Common myeloid progenitor, CD34-positive (primary cell): ENCODE measurements at places on chromosomes 7 and 10.

DNA sequence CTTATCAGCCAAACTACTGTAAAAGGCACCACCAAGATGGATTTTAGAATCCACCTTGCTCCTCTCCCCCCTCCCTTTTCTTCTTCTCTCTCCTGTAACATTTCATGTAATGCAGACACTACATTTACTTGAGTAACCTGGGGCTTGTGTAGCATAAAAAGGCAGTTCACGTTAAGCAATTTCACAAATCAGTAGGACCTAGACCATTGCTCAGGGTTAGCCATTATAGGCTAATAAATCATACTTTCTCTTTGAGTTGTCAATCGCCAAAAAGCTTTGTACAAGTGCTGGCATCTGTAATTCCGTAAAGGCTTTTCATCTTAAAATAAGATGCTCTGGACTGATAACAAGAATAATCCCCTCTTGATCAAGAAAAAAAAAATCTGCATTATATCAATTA, 224.7 kb downstream of the GLI3 start:
- no peaks in the 10 kb centered on the region for H3K4me1 ChIP-seq
- H3K36me3 ChIP-seq: no peaks in the 10 kb centered on the region
- no peaks in the 10 kb centered on the region for H3K27me3 ChIP-seq
- no peak overlapping the region for H3K4me3 ChIP-seq
- DNase-seq: no peak

DNA sequence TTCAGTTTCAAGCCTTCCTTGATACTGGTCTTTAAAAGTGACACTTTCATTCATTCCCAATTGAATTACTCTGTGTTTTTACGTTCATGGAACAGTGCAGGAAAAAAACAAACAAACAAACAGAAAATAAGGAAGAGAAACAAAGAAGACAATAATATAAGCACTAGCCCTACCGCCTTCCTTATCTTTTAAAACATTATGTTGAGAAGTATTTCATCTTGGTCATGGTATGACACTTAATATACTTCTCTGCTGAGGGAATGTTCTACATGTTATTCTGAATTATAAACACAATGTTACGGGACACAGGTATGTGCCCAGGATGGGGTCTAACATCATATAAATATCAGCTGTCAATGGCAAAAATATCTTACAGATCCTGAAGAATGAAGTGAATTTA, 176.7 kb downstream of the SFMBT2 start:
- no peaks in the 10 kb centered on the region for H3K4me1 ChIP-seq
- peaks cover 4% of the 10 kb centered on the region for H3K36me3 ChIP-seq
- H3K27me3 ChIP-seq: no peaks in the 10 kb centered on the region
- H3K4me3 ChIP-seq: no peak overlapping the region
- no peak overlapping the region for H3K27ac ChIP-seq

- no peak overlapping the region for H3K4me3 ChIP-seq
- DNase-seq: peak; percentile 24
- H3K36me3 ChIP-seq: no peaks in the 10 kb centered on the region
- H3K27ac ChIP-seq: no peak overlapping the region
- H3K4me1 ChIP-seq: no peaks in the 10 kb centered on the region
- no peaks in the 10 kb centered on the region for H3K27me3 ChIP-seq
These were observed 41.9 kb upstream of the MBL2 start for GRCh38 chr10:52814506-52814905.

- no peaks in the 10 kb centered on the region for H3K36me3 ChIP-seq
- peak overlapping the region; percentile 58 for H3K4me3 ChIP-seq
- H3K4me1 ChIP-seq: peaks cover 63% of the 10 kb centered on the region
- peak; percentile 64 for DNase-seq
These were observed 50.6 kb downstream of the PWWP2B start for GRCh38 chr10:132447446-132448247.

- H3K27ac ChIP-seq: no peak overlapping the region
- H3K27me3 ChIP-seq: no peaks in the 10 kb centered on the region
- peaks cover 6% of the 10 kb centered on the region for H3K4me1 ChIP-seq
These were observed 63.1 kb downstream of the CARD11 start for GRCh38 chr7:2980401-2981102.

DNA sequence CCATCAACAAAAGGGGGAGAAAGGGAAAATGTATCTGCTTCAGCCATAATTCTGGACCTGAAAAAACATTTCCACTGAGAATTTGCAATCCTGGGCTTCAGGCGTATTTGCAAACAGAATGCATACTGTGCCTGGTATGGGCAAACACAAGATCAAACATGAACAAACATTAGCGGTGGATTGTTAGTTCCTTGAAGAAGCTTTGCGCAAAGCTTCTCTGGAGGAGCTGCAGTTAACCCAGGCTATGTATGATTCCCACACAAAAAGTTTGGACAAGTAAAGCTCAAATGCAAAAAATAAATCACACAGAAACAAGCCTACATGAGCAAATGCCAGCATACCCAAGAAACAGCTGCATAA, 20.4 kb upstream of the HILPDA start:
- H3K27ac ChIP-seq: no peak overlapping the region
- DNase-seq: no peak
- H3K4me3 ChIP-seq: no peak overlapping the region
- no peaks in the 10 kb centered on the region for H3K27me3 ChIP-seq
- no peaks in the 10 kb centered on the region for H3K36me3 ChIP-seq

DNA sequence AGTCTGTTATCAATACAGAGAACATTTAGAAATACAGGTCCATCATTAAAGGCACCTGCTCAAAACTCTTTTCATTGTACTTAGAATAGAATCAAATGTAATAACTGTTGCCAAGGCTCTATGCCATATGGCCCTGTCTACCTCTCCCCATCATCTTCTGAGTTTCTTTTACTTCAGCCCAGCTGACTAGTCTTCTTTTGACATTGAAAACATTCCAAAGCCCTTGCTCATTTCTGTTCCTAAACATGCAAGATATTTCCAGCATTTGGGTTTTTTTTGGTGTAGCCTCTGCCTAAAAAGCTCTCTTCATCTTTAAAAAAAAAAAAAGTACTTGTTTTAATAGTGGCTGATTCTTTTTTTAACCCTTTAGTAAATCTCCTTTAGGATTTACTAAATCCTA, 165.5 kb upstream of the SMIM30 start:
- no peak overlapping the region for H3K27ac ChIP-seq
- no peaks in the 10 kb centered on the region for H3K27me3 ChIP-seq
- H3K36me3 ChIP-seq: no peaks in the 10 kb centered on the region
- DNase-seq: no peak
- H3K4me3 ChIP-seq: no peak overlapping the region

DNA sequence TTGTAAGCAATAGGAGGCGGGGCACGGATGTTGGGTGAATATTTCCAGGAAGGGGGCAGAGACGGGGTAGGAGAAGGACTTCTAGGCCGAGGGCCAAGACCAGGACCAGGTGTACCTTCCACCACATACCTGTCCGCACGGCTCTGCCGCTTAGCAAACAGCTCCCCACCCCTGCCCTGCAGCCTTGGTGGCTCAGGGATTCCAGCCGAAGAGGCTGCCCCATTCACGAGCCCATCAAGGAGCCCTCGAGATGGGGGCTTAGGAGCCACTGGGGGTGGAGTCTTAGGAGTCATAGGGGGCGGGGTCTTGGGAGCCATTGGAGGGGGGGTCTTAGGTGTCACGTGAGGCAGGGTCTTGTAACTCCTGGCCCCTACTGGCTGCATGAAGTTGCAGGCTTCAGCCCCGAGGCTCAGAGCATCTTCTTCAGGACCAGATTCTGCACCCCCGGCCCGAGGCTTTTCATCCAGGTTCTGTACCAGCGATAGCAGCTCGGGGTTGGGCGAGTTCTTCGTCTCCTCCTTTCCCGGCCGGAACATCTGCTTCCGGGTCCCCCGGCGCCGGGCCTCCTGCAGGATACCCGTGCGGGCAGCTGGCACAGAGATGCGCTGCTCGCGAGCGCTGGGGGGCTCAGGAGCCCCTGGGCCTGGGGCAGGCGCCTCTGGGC, 6.1 kb upstream of the MYOZ1 start:
- H3K4me1 ChIP-seq: no peaks in the 10 kb centered on the region
- no peak overlapping the region for H3K27ac ChIP-seq
- no peaks in the 10 kb centered on the region for H3K27me3 ChIP-seq

GRCh38 chr7:94401428-94401814, 6.7 kb downstream of the COL1A2 start:
- H3K36me3 ChIP-seq: no peaks in the 10 kb centered on the region
- H3K27me3 ChIP-seq: no peaks in the 10 kb centered on the region
- no peak overlapping the region for H3K27ac ChIP-seq

GRCh38 chr10:71128311-71128980, 83.9 kb upstream of the UNC5B start:
- H3K36me3 ChIP-seq: no peaks in the 10 kb centered on the region
- H3K4me3 ChIP-seq: no peak overlapping the region
- no peak overlapping the region for H3K27ac ChIP-seq

DNA sequence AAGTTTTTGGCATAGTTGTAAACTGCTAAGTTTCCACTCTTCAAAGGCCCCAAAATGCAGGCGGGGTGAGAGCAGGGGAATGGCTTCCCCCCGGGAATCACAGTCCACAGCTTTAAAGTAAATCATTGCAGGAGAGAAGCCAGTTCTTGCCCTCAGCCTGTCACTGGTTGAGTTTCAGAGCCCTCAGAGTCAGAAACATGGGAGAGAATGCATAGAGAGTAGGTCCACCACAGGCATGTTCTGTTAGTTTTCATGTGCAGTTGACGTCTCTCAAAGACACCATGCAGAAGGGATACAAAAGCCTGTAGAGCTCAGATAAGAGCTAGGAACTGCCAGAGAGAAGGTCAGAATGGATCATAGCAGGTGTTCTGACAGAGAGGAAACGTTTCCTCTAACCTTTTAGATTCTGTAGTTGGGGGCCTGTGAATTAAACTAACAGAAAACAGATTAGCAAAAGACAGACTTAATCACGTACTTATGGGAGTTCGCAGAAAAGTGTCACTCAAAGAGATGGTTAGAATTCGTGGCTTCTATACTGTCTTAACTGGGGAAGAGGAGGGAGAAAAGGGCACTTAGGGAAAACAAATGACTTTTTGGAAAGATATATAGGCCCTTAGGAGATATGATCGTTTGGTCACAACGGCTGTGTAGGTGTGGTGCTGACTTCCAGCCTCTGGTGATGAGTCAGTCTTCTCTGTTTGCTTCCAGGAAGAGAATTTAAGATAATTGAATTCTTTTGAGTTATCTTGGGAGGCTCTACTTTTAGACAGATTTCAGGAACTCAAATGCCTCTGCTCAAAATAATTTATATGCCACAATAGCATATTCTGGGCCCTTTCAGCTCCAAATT, 48.0 kb upstream of the MSRB2 start:
- H3K4me1 ChIP-seq: no peaks in the 10 kb centered on the region
- peak overlapping the region; percentile 31 for H3K27ac ChIP-seq
- H3K36me3 ChIP-seq: no peaks in the 10 kb centered on the region
- H3K27me3 ChIP-seq: peaks cover 2% of the 10 kb centered on the region

GRCh38 chr7:9407816-9408215, 974.4 kb downstream of the NXPH1 start:
- H3K27ac ChIP-seq: no peak overlapping the region
- no peaks in the 10 kb centered on the region for H3K27me3 ChIP-seq
- peak; percentile 2 for DNase-seq
- no peak overlapping the region for H3K4me3 ChIP-seq
- no peaks in the 10 kb centered on the region for H3K4me1 ChIP-seq

DNA sequence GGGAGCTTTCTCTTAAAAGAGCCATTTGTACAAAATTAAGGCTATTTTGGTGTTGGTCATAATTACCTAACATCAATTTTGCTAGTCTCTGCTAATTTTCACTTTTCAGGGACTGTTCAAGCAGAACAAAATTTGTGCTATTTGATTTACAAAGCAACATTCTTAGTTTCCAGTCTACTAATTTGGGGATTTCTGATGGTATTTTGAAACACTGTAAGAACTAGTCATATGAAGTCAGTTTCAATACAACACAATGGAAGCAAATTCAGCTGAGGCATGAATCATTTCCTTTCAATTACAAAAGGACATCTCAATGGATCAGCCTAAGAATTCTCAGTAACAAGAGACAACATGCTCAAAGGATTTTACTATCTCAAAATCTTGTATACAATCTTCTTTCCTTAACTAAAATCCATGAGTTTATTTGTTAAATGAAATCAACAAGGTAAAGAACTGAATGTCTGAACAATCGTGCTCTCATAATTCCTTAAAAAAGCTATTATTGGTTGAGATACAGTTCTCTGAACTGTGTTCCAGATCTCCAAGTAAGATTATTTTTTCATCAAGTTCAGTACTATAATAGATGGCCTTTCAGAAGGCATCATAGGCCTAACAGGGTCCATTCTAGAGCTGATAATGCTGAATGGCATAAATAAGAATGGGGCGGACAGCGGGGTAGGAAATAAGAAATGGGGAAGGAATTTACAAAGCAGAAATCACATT, 144.6 kb downstream of the NRCAM start:
- no peaks in the 10 kb centered on the region for H3K4me1 ChIP-seq
- no peak for DNase-seq
- no peaks in the 10 kb centered on the region for H3K27me3 ChIP-seq
- no peaks in the 10 kb centered on the region for H3K36me3 ChIP-seq
- no peak overlapping the region for H3K27ac ChIP-seq
- no peak overlapping the region for H3K4me3 ChIP-seq

GRCh38 chr10:132239126-132240031, 52.6 kb downstream of the DPYSL4 start:
- H3K4me1 ChIP-seq: no peaks in the 10 kb centered on the region
- peaks cover 3% of the 10 kb centered on the region for H3K36me3 ChIP-seq
- no peak overlapping the region for H3K4me3 ChIP-seq
- no peak for DNase-seq
- no peaks in the 10 kb centered on the region for H3K27me3 ChIP-seq

- no peak overlapping the region for H3K27ac ChIP-seq
- no peak overlapping the region for H3K4me3 ChIP-seq
- H3K36me3 ChIP-seq: no peaks in the 10 kb centered on the region
- DNase-seq: no peak
These were observed 207.8 kb upstream of the ETV1 start for GRCh38 chr7:14197280-14197679.

- H3K27me3 ChIP-seq: no peaks in the 10 kb centered on the region
- peaks cover 2% of the 10 kb centered on the region for H3K36me3 ChIP-seq
- no peak overlapping the region for H3K4me3 ChIP-seq
- DNase-seq: no peak
- H3K27ac ChIP-seq: peak overlapping the region; percentile 61
These were observed 11.2 kb downstream of the AVL9 start for GRCh38 chr7:32506266-32507054.

DNA sequence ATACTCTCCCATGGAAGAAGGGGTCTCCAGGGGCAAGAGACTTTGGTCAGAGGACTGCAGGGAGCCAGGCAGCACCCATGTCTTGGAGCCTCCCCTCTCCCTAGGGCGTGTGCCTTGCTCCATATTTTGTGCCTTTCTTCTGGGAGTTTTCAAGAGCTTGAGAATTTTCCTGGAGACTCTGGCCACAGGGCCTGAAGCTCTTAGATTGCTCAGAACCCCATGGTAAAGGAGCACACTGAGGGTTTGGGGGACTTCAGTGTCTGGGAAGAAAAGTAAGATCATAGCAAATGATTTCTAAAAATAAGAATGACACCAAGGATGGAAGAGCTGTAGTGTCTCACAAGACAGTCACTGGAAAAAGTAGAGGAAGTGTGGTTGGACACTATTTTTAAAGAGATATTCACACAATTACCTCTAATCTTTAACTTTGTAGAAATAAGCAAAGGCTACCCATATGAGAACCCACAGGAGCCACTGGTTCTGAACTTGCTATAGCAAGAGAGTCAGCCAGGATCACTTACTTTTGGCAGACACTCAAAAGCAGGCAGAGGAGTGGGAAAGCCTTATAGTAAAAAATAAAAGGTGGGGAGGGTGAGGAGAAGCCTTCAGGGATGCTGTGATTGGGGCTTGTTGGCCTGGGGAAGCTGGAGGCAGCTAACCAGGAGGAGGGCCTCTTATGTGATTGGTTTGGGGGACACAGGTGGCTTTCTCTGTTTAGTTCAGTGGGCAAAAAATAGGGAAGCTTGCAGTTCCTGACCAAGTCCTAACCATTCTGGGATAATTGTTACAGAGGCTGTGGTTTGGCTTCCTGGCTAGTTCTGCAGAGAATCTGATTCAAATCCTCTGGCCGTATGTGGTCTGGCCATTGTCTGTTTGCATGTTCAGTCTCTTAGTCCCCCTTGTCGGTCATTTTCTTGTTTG, 5.1 kb upstream of the CSGALNACT2 start:
- H3K27me3 ChIP-seq: no peaks in the 10 kb centered on the region
- H3K4me3 ChIP-seq: no peak overlapping the region
- DNase-seq: no peak
- H3K27ac ChIP-seq: no peak overlapping the region
